ENCODE measurements at places on chromosomes 7 and 10. TPM values are rescaled to one million over a fixed set of nuclear protein-coding genes. Genes with fewer than 3 reads are reported as not detected.

ATG9B gene
- polyA plus RNA-seq: 2.0 TPM

DNA sequence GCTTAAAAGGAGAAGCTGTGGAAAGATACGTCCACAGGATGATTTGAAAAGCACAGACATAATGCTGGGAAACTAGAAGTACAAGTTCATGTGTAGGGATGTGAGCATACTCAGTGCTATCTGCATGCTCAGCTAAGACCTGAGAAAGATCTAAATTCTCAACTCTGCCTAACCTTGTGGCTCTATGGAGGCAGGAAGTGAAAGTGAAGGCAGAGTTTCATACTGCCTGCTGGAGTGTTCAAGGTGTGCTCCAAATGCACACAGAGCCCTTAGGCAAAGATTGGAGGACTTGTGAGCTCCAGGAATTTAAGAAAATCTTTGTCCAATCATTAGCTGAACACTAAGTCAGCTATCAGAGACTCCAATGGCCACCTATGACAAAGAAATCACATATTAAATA is 190.9 kb downstream of the RNLS start:
- DNase-seq: no peak

SEMA3E gene
- 2.9 TPM for polyA plus RNA-seq

DNA sequence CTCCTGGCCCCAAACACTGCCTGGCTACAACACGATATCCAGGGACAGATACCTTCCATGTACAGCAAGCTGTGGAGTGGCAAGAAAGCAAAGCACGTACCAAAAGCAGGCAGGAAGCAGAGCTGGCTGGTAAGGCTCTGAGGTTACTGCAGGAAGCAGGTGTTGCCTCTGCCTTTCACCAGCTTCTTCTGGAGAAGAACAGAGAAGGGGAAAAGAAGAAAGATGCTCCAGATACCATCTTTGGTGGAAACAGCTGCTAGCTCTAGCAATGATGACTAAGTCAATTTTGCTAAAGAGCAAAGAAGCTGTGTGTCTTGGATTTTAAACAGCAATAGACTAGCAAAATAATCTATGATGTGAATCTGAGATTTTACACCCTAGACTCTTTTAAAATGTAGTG is 34.9 kb upstream of the PRSS1 start:
- DNase-seq: no peak

- no peak for DNase-seq
These were observed 51.8 kb upstream of the PPP1R9A start for GRCh38 chr7:94855589-94855988.

DNA sequence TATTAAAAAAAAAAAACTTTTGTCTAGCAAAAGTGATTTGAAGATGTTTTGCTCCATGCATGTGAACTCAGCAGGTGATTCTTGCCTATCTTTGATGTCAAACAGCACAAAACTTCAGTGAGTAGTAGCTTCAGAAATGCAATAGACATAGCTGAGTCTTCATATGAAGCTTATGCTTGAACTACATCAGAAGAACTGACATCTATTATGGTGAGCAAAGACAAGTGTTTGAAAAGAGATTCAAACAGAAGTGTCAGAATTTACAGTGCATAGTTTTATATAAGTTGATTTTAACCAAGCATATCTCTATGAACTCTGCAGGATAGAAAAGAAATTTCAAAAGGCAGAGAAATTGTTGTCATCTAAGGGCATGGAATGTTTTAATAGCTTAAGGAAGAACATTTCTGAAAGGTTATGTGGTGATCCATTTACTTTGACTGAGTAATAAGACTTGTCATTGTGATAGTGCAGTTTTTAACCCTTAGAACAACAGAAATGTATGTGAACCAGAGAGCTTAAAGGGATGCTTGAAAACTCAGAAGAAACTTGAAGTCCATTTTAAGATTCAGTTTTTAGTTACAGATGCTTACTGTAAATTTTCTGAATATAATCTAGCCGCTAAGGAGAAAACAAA is 351.4 kb downstream of the MDFIC start:
- DNase-seq: no peak

GRCh38 chr7:45447296-45447695 is 126.9 kb upstream of the ADCY1 start:
- DNase-seq: no peak

DNA sequence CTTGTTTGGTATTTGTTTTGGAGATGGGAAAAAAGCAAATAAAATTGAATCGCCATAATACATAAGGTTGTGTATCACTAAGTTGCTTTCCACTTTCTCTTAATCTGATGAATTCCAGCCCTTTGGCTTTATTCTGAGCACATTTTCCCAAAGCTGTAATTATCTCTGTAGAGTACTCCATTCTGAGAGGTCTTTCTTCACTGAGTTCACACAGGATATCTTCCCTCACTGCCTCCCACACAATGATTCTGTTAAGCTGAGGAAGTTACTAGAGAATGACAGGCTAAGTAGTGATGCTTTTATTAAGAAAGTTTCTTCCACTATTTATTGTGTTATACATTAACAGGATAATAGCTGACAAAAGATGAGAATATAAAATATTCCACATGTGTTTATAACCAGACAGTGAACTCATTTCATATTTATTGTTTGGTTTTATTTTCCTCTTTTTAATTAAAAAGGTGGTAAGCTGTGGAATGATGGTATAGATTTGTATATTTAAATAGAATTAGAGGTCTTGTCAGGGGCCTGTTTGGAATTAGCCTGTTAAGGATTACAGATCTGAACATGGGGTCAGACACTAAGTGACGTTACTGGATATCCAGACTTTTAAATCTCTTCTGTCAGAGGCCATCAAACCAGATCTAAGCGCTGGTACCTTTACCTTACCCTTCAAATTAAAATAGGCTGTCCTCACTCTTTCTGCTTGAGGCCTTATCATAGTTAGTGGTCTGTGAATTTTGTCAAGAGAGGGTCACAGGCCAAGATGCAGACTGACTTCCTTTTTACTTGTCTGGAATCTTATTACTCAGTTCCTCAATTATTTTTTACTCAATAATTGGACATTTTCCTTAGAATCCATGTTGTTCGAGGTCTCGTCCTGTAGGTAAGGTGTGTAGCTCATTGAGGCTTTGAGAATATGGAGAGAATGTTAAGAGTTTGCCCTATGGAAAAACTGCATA is 8.4 kb downstream of the PLXDC2 start:
- DNase-seq: peak; percentile 77

- DNase-seq: no peak
These were observed 177.0 kb downstream of the MYOF start for GRCh38 chr10:93305122-93305521.

SLC13A1 gene
- polyA plus RNA-seq: not detected

DNA sequence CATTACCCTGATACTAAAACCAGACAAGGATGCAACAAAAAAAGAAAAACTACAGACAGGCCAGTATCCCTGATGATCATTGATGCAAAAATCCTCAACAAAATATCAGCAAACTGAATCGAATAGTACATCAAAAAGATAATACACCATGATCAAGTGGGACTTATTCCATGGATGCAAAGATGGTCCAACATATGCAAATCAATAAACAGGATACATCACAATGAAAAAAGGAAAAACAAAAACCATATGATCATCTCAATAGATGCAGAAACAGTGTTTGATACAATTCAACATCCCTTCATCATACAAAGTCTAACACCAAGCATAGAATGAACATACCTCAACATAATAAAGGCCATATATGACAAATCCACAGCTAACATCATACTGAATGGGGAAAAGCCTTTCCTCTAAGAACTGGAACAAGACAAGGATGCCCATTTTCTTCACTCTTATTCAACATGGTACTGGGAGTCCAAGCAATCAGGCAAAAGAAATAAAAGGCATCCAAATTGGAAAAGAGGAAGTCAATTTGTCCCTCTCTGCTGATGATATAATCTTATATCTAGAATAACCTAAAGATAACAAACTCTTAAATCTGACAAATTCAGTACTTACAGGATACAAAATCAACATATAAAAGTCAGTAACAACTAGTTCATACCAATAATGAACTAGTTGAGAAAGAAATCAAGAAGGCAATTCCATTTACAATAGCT is 48.8 kb upstream of the ASAH2 start:
- no peak for DNase-seq

- no peak for DNase-seq
These were observed 3.0 kb downstream of the DOCK1 start for GRCh38 chr10:126908225-126908624.

- DNase-seq: peak; percentile 49
These were observed 537 bp upstream of the MRPS24 start for GRCh38 chr7:43869867-43870240.

UNCX gene
- not detected for polyA plus RNA-seq

GRCh38 chr7:118288098-118288497 is 63.6 kb downstream of the ANKRD7 start:
- no peak for DNase-seq

GRCh38 chr10:21125471-21126228 is 228.5 kb upstream of the NEBL start:
- no peak for DNase-seq

OPN1SW gene
- polyA plus RNA-seq: 1.7 TPM

DNA sequence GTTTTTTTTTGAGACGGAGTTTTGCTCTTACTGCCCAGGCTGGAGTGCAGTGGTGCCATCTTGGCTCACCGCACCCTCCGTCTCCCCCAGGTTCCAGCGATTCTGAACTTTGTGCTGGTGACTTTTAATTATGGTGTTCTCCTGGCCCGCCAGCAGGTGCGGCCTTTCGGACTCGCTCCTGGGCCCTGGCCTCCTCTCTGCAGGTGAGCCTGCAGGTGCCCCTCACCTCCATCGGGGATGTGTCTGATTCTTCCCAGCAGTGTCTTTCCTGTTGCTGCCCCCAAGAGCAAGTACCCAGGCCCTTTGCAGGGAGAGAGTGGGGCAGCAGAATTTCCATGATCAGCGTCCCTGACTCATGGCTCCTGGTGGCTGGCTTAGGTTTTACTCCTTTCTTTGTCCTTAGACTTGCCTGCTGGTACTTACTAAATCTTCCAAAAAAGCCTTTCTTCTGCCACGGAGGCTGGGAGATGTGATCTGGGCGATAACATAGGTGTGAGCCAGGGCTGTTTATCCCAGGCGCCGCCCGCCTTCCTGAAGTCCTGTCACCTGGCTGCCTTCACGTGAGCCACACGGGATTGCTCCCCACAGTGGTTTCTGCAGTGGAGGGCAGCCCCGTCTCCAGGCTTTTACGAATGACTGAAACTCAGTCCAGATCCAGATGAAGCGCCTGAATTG is 10.7 kb downstream of the WIPI2 start:
- DNase-seq: no peak

DNA sequence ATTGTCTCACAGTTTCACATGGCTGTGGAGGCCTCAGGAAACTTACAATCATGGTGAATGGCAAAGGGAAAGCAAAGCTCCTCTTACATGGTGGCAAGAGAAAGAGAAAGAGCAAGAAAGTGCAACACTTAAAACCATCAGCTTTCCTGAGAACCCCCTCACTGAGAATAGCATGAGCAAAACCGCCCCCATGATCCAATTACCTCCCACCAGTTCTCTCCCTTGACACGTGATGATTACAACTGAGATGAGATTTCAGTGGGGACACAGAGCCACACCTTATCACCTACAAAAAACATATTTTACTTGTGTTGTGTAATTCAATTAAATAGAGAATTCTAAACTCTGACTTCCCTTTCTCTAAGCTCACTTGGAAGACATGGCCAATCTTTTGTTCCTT is 80.2 kb downstream of the SEMA3C start:
- no peak for DNase-seq

DNA sequence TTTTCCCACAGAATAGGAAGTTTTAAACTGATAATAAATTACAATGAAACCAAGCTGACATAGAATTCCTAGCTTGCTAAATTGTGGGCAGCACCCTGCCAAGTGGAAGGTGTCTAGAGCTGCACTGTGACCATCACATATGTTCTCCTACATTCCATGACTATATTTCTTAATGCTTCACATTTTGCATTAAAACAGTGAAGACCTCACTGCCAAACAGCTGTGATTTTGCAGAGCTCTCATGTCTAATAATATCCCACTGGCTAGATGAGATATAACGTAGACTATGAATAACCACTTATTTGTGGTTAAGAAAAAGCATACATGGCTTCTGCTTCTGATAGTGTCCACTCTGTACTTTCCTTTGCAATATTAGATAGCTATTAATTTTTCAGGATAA is 228.3 kb upstream of the TEX47 start:
- peak; percentile 45 for DNase-seq

RTKN2 gene
- 5.8 TPM for polyA plus RNA-seq

- DNase-seq: no peak
These were observed 123.8 kb downstream of the PTEN start for GRCh38 chr10:87987206-87987605.

TWIST1 gene
- polyA plus RNA-seq: 8.9 TPM

C10orf62 gene
- polyA plus RNA-seq: not detected

GRCh38 chr7:113207931-113208330 is 89.6 kb upstream of the SMIM30 start:
- DNase-seq: no peak

LCOR gene
- 14.6 TPM for polyA plus RNA-seq

DNA sequence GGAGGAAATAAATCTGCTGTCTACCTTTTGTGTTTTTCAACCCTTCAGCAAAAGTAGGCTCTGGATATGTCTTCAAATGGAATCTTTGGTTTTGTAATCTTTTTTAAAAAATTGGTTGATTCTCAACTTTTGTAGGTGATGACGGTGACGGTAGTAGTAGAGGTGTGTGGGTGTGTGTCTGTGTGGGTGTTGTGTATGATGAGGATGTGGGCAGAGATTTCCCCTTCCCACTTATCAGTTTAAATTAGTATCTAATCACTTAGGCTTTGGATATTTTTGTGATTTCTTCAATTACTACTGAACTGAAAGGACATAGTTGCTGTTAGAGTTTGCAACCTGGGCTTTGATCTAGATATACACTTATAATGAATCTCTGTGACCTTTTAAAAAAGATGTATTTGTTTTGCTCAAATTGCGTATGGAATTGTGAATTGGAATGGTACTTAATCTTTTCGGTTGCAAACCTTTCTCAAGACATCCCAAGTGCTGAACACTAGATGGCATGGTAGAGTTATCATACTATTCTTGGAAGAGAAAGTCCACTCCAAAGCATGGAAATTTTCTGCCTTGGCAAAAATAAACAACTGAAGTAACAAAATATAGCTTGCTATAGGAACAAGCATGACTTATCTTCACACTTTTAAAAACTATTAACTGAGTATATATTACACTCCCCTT is 51.9 kb upstream of the A1CF start:
- peak; percentile 63 for DNase-seq

- DNase-seq: peak; percentile 36
These were observed 132.7 kb downstream of the JCAD start for GRCh38 chr10:29926693-29927048.

CCL26 gene
- 0.80 TPM for polyA plus RNA-seq

OR6B1 gene
- polyA plus RNA-seq: not detected

- no peak for DNase-seq
These were observed 60.5 kb upstream of the ZNF138 start for GRCh38 chr7:64733550-64734240.

All from muscle of back (tissue), 13 donors.